ENCODE measurements at places on chromosomes 2 and 18.

DNA sequence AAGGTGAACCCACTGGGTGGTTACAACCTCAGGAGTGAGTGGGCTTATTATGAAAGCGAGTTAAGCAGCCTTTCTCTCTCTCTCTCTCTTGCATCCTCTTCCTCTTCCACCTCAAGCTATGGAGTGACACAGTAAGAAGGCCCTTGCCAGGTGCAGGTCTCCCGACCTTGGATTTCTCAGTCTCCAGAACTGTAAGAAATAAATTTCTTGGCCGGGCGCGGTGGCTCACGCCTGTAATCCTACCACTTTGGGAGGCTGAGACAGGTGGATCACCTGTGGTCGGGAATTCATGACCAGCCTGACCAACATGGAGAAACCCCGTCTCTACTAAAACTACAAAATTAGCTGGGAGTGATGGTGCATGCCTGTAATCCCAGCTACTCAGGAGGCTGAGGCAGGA lies 14.4 kb downstream of the MYCN start:
- no peak for DNase-seq

DNA sequence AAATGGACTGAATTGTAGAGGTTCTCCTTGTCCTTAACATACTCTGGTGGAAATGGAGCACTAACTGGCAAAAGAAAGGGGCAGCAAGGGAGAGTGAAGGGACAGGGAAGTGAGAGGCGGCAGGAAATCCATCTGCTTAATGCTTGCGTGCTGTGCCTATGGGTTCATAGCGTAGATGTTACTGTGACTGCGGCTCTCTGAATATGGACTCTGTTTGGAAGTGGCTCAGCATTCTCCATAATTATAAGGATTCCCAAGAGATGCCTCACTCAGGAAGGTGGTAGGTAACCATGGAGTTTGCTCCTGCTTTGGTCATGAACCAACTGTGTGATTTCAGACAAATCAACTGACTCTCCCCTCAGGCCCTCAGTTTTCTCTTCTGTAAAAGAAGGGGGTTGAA lies 50.0 kb downstream of the MYO3B start:
- DNase-seq: no peak

DNA sequence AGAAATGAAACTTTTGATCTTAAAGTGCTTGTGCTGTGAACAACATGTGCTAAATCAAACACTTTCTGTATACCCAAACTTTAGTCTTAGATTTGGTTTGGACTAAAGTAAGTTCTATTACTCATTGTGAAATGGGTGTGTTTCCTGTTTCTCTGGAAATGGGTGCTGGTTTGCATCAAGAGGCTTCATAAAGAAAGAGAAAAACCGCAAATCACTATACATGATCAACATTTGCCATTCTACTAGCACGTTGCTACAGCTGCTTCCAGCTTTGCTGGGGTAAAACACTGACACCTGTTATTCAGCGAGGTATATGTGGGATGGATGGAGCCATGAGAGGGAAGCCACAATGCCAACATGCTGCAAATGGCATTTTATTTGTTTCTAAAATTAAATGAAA lies 547.0 kb upstream of the ACVR2A start:
- no peak for DNase-seq

- DNase-seq: no peak
Measured at GRCh38 chr2:202090530-202090929, 17.5 kb downstream of the KIAA2012 start.

DNA sequence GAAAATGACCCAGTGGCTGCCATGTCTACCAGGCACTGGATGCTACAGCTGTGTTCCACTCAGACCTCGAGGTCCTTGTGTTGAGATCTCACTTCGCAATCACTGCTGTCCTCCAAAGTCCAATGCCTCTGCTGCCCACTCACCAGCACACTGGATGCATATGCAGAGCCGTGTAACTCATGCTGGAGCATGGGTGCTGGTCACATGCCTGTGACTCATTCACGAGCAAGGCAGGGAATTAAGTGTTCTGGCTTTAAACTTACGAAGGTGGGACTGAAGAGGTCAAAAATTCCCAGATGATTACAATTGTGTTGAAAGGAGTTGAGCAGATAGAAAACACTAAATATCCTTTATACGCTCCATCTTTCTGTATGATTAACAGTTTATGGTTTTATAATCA lies 417.5 kb downstream of the NUP35 start:
- DNase-seq: no peak
